Muscle of back (tissue), 13 donors: ENCODE measurements at places on chromosomes 4 and X.

GRCh38 chr4:189858435-189858834 is 82.2 kb upstream of the FRG1 start:
- no peak for DNase-seq

- no peak for DNase-seq
These were observed 377.1 kb upstream of the ADGRL3 start for GRCh38 chr4:60822986-60823385.

- DNase-seq: peak; percentile 40
These were observed 95.1 kb downstream of the GPM6A start for GRCh38 chr4:175716961-175717360.

DNA sequence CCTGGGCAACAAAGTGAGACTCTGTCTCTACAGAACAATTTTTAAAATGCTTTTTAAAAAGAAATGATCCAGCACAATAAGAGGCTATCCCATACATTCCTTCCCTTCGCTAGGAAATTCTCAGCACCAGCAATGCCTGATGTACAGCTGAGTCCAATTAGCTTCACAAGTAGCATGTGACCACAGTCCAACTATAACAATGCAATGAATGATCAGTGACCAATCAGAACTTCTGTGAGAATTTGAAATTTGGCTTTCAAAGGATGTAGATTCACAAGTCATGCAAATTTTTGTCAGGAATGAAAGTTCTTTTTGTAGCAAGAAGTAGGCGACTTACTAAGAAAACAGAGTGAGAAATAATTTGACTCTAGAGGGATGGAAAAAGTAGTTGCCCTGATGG is 278.5 kb upstream of the UGT8 start:
- no peak for DNase-seq

DNA sequence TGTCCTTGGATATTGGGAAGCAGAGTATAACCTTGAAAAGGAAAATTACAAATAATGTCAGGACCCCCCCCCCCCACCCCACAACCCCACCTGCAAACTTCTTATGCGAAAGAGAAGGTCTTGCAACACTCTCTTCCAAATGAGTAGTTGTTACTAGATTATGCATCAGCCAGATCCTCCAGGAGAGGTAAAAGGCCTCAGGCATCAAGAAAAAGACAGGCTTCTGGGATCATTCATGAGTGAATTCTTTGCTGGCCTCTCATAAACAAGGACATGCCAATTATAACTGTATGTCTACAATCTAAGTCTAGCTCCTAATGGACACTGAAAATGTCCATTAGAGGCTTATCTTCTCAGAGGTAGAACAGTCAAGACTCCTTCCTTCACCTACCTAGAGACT is 1443.3 kb downstream of the RAPGEF2 start:
- DNase-seq: no peak

GRCh38 chrX:139078761-139079280 is 367.3 kb upstream of the FGF13 start:
- no peak for DNase-seq

DNA sequence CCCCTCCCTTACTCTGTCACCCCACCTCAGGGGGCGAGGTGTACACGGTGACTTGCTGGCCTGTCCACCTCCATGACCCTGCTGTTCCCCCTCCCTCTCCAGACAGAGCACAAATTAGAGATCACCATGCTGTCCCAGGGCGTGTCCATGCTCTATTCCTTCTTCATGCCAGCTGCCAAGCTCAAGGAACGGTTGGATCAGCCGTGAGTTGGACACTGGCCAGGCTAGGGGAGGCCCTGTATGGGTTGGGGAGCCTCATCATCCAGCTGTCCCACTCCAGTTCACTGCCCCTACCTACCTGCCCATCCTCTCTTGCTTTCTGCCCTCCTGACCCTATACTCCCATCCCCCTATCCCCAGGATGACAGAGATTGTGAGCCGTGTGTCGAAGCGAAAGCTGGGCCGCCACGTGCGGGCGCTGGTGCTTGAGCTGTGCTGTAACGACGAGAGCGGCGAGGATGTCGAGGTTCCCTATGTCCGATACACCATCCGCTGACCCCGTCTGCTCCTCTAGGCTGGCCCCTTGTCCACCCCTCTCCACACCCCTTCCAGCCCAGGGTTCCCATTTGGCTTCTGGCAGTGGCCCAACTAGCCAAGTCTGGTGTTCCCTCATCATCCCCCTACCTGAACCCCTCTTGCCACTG is 3.9 kb upstream of the CDK16 start:
- DNase-seq: peak; percentile 12

DNA sequence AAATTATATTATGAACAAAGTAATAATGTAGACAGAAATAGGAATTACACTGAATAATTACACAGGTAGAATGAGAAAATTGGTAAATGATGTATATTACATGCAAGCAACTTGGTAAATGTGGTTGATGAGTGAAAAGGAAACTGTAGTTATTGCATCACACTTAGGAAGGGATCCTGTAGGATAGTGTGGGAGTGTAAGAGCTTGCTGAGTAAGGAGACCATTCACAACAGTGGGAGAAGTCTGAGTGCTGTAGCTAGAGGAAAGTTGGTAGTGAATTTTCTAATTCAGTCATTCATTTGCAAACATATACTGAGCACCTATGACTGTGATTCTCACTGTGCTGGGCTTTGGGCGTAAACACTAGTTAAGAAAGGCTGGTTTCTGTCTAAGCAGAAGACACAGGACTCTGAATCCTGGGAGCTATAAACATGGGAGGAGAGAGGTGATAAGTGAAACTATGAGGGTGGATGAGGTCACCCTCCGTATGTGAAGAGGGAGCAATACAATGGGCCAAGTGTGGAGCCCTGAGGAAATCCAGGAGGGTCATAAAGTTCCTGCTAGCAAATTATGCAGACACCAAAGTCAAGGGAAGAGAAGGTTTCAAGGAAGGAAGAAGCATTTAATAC is 14.2 kb upstream of the CPE start:
- no peak for DNase-seq

- DNase-seq: no peak
These were observed 322.5 kb upstream of the GATB start for GRCh38 chr4:152083338-152083737.

DNA sequence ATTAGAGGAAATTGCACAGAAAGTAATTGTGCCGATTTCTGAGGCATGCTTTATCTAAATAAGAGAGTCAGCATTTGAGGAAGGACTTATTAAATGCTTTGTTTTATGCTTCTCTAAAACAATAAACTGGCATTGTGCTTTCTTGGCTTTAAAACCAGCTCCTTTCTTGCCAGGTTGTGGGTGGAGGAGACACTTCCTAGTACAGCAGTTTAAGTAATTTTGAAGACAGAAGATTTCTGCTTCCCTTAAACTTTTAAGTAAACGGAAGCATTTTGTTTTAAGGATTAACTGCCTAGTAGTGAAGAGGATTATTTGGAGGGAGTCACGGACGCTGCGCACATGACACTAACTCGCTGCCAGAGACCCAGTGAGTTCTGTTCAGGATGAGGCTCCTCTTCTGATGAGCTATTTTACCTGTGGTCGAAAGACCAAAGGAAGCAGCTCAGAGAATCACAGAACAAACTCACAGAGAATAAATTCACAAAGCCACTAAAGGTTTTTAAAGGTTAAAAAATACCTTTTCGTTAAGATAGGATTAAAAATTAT is 169.5 kb downstream of the TLL1 start:
- DNase-seq: no peak

- no peak for DNase-seq
These were observed 54.9 kb downstream of the MAGEB17 start for GRCh38 chrX:16222151-16222550.

DNA sequence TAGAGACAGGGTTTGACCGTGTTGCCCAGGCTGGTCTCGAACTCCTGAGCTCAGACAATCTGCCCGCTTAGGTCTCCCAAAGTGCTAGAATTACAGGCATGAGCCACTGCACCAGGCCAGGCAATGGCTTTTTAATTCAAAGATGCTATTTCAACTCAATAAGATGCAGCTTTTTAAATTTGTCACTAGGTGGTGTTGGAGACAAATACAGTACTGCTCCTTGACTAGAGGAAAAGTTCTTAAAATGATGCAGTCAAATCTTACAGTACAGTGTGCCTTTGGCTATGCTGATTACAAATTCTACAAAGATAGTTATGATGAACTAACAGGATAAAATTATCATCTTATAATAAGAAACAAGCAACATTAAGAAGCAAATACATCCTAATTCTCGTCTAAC is 441.1 kb downstream of the KCNIP4 start:
- no peak for DNase-seq

- no peak for DNase-seq
These were observed 14.7 kb downstream of the HELQ start for GRCh38 chr4:83440899-83441298.
